ENCODE measurements at places on chromosomes 6 and 20. TPM values are rescaled to one million over a fixed set of nuclear protein-coding genes. Genes with fewer than 3 reads are reported as not detected.
A peak's percentile ranks its signal among the peaks of the same experiment; 100 is the strongest.

DNA sequence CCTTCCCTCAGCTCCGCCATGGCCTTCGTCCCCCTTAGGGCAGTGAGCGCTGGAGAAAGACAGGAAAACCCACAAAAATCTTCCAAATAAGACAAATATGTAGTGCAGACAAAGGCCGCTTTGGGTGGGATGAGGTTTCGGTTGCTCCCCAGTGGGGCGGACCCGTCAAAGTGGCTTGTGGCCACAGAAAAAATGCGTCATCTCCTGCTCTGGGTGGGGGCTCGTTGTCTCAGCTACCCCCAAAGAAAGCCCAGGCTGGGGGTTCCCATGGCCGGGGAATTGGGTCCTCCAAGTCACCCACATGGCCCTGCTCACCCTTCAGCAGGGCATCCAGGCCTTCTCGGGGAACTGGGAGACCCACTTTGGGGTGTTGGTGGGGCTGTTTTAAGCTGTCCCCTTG lies 21.9 kb upstream of the SCUBE3 start:
- no peak for DNase-seq

DNA sequence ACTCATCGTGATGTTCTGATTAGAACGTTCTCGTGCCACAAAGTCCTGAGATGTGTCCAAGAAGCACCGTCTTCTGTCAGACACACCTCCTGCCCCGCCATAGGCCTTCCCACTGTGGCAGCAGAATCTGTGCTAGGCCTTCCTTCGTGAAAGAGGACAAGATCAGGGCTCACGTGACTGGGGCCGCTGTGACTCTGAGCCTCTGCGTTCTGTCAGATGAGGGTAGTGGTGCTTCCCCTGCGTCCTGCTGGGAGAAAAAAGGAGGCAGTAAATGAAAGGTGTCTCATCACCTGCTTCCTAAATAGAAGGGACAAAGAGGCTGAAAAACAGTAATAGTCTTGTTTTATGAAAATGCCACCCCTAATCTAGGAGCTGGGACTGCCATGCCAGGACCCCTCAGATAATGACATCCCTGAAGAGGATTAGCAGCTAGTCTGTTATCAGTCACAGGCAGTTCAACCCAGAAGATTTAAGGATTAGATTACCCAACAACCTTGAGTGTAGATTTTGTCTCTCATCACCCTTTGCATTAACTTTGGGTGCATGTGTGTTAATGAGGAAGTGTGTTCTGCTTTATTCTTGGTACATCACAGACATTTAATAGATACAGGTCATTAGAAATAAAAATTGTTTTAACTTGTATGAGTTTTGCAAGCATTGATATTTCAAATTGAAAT lies 4.1 kb downstream of the DNAJC5 start:
- no peak for DNase-seq

- no peak for DNase-seq
Measured at GRCh38 chr6:2594868-2595267, 155.9 kb downstream of the MYLK4 start.

Gene KIAA0408
- total RNA-seq: 6.4 TPM

- no peak for DNase-seq
Measured at GRCh38 chr6:82957868-82958245, 107.8 kb downstream of the UBE3D start.

DNA sequence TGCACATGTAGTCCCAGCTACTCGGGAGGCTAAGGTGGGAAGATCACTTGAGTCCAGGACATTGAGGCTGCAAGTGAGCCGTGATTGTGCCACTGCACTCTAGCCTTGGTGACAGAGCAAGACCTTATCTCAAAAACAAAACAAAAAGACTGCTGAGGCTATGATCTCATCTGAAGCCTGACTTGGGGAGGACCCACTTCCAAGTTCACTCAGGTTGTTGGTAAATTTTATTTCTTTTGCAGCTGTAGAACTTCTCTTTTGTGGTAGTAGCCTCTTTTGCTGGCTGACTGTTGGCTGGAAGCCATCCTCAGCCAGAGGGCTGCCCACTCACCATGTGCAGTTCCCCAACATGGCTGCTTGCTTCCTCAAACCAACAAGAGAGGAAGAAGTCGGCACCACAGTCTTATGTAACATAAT lies 36.8 kb upstream of the ME1 start:
- no peak for DNase-seq

DNA sequence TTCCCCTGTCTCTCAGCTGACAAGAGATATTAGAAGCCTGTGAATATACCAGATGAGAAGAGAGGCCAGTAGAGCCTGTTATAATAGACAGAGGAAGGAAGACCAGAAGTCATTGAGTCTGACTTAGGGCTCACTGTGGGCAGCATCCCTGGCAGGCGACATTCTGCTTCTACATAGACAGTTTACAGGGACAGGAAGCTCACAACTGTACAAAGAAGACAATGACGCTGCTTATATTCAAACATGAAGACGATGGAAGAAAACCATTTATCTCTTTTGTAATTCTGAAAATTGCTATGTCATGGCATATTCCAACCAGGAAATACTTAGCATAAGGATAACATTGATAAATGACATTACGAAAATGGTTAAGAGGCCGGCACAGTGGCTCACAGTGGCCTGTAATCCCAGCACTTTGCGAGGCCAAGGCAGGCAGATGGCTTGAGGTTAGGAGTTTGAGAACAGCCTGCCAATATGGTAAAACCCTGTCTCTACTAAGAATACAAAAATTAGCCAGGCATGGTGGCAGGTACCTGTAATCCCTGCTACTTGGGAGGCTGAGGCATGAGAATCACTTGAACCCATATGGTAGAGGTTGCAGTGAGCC lies 170.9 kb downstream of the UBE3D start:
- DNase-seq: no peak

DNA sequence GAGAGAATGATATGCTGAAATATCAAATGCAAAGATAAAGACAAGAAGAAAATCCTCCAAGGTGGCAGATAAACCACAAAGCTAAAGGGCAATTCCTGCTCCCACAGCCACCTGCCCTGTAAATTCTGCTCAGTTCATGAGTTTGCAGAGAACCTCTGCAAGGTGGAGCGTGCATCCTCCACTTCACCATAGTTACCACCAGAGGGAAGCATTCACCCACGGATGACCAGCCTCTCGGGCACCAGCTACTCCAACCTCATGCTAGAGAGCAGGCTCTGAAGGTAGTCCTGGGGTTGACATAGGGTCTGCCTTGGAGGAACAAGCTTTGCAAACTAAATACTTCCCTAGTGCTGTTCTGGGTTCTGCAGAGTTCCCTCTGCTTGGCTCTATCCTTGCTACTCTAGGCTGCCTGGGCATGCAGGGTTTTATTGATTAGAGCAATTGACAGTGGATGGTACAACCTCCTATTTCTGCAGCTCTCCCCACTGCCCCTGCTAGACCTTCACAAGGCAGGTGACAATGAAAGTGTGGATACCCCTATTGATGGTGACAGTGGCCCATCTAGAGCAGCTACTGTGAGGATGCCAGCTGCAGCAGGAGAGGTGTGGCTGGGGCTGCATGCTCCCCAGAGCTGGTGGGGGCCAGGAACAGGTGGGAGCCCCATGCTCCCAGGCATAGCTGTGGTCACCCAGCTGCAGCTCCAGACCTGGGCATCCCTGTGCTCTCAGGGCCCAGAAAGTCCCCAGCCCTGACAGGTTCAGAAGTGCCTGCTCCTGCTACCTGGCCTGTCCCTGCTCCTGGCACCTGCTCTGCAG lies 51.1 kb downstream of the GGTLC1 start:
- DNase-seq: peak; percentile 67

- DNase-seq: no peak
Measured at GRCh38 chr20:41701588-41702348, 83.6 kb upstream of the CHD6 start.

Gene ZBTB22
- 16.9 TPM for total RNA-seq

Gene MPIG6B
- total RNA-seq: not detected

Gene SIRPB2
- 41.5 TPM for total RNA-seq

Gene RIPOR3
- 11.2 TPM for total RNA-seq

Gene PCK1
- not detected for total RNA-seq

GRCh38 chr6:17015551-17016381 lies 86.1 kb upstream of the STMND1 start:
- DNase-seq: peak; percentile 30

DNA sequence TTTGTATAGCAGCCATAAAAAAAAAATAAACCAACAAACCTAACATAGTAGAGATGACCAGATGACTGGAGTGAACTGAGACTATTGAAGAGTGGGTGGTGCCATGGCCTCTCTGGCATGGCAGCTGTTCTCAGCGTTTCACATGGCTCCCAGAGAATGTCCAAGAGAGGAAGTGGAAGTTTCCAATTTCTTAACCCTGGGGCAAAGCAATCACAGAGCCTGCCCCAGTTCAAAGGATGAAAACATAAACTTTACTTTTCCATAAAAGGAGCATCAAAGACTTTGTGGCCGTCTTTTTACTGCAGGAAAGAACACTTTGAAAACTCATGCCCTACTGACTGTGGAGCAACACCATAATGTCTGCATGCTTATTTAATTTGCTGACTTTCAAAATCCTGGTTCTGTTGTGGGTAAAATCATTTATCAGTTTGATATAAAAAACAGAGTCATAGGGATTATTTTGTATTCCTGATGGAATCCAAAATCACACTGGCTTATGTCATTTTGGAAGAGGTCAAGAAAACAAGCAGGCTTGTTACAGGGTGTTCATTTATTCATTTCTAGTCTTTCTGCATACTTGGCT lies 165.4 kb downstream of the SLC35B3 start:
- DNase-seq: no peak

Gene BNIP5
- not detected for total RNA-seq

DNA sequence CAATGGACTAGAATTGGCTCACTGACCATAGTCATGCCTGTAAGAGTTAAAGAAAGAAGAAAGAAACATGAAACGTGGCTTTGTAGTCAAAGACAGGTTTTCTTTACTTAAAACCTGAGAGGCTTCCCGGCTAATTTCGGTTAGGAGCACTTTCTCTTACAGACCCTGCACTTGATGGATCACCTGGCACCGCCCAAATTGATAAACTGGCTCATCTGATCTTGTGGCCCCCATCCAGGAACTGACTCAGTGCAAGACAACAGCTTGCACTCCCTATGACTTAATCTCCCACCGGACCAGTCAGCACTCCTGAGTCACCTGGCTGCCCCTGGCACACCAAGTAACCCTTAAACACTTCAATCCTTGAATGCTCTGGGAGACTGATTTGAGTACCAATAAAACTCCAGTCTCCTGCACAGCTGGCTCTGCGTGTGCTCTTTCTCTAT lies 12.3 kb downstream of the TMEM14B start:
- DNase-seq: no peak

Gene CST9L
- not detected for total RNA-seq

Gene PRL
- total RNA-seq: not detected

DNA sequence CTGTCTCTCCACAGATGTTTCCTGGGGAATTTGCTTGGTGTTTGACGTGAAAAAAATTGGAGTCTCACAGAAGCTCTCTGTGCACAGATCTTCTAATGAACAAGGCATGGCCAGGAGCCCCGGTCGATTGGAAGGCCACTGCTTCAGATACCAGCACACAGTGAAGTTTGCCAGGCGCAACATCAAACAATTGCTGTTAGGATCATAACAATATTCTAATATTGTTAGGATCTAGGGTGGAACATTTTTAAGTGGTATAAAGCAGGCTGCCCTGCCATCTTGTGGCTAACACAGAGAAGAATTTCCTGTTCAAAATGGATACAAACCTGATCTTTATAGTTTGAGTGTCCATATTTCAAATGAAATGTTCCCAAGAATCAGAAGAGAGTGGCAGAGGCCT lies 64.1 kb downstream of the C6orf118 start:
- DNase-seq: no peak
